ENCODE measurements at places on chromosomes 3 and 15. TPM values are rescaled to one million over a fixed set of nuclear protein-coding genes. Genes with fewer than 3 reads are reported as not detected.

Gene PAQR9
- total RNA-seq = 0.66 TPM

Gene ADAMTS9
- total RNA-seq = 74.5 TPM

Gene RBP2
- not detected for total RNA-seq

Gene FOXB1
- 2.1 TPM for total RNA-seq

Gene CIB1
- total RNA-seq = 11.5 TPM

Gene PLA2G4D
- 0.10 TPM for total RNA-seq

Gene COX17
- total RNA-seq = 42.4 TPM

Gene SUSD5
- 5.6 TPM for total RNA-seq

Gene COL6A5
- total RNA-seq = 0.20 TPM

Gene SMCO1
- not detected for total RNA-seq

Gene GUCA1C
- total RNA-seq = 0.20 TPM

Gene MYO5C
- total RNA-seq = 15.8 TPM

Gene BFSP2
- not detected for total RNA-seq

Gene MANF
- total RNA-seq = 114 TPM

Gene DUOXA2
- not detected for total RNA-seq

Gene KIF15
- 14.0 TPM for total RNA-seq

Gene LZTFL1
- 28.8 TPM for total RNA-seq

Gene PHC3
- total RNA-seq = 28.7 TPM

Gene ARL6IP5
- 124 TPM for total RNA-seq

Gene CISH
- 1.1 TPM for total RNA-seq

Gene ROPN1
- not detected for total RNA-seq

Gene SEMA3G
- 26.6 TPM for total RNA-seq

Gene RPUSD2
- 11.4 TPM for total RNA-seq

Gene IFT80
- total RNA-seq = 50.4 TPM

Gene ALG1L2
- 0.89 TPM for total RNA-seq

Gene CLDN1
- total RNA-seq = 11.4 TPM

Gene MYO5A
- total RNA-seq = 47.8 TPM

Gene GP9
- total RNA-seq = not detected

Gene SLC22A13
- total RNA-seq = 0.40 TPM

Gene GPD1L
- total RNA-seq = 41.8 TPM

Gene TICRR
- total RNA-seq = 3.3 TPM

Gene PRRT3
- total RNA-seq = 4.0 TPM

Gene DUSP7
- total RNA-seq = 13.8 TPM

Gene AHSG
- total RNA-seq = 1.5 TPM

Gene CACNA2D2
- total RNA-seq = 27.0 TPM

Gene CDC25A
- 7.4 TPM for total RNA-seq
